Stimulated activated CD4-positive, alpha-beta T cell treated with anti-CD3 and anti-CD28 coated beads, Interleukin-12 subunit alpha, Interleukin-12 subunit beta, amount 100 ng/mL, for 48 hours (primary cell): ENCODE measurements at places on chromosomes 2 and 18.
A peak's percentile ranks its signal among the peaks of the same experiment; 100 is the strongest.

GRCh38 chr2:47388888-47389287 lies 14.1 kb upstream of the MSH2 start:
- DNase-seq: no peak

DNA sequence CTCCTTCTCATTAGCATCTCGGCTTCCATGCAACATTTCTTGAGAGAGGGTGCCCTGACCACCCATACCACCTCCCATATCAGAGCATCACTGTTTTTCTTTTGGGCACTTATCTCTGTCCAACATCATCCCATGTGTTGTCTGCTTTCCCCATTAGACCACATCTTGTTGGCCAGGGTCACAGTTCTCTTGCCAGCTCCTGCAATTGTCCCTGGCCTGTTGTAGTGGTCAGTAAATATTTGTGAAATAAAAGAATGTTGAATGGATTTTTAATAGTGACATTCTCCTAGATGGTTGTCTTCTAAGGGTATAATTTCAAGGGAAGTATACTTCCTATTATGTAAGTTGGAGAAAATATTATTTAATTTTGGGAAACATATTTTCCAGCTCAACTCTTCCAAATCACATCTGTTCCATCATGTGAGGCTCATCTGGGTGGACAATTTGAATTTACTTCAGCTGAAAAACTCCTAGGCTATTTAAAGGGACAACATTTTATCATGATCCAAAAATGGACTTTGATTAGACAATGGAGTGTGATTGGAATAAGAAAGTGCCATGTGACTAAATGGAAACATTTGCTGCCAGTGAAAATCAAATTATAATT lies 83.0 kb downstream of the MOGAT1 start:
- no peak for DNase-seq

DNA sequence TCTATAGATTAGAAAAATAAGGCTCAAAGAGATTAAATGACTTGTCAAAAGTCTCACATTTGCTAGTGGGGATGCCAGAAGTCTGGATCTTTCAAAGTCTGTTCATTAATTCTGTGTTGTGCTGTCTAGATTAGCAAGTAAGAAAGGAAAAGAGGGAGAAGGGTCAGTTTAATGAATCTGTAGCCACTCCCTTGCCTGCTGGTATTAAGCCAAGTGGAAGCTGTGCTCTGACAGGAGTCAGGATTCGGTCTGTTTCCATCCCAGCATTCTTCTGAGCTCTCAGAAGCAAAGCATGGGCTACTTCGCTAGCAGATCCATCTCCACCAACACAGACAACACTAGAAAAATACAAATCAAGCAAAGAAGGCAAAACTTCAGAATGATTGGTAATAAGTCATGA lies 98.5 kb downstream of the CERKL start:
- no peak for DNase-seq

DNA sequence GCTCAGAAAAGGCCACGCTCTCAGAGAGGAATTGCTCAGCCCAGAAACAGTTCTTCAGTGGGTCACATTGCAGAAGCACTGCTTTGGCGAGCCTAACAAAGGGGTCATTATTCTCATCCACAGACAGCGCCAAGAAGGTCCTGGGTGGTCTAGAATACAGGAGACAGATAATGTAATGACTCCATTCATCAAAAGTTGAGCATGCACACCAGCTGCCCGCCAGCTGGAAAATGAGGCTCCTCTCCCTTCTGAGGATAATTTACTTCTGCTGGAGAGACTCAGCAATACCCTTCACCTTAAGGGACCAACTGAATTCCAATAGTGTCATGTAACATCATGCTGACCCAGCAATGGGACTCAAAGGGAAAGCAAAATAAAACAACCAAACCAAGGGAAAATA lies 79.9 kb downstream of the TRIB2 start:
- DNase-seq: no peak

- DNase-seq: no peak
Measured at GRCh38 chr2:234496055-234496834, 636 bp downstream of the ARL4C start.

DNA sequence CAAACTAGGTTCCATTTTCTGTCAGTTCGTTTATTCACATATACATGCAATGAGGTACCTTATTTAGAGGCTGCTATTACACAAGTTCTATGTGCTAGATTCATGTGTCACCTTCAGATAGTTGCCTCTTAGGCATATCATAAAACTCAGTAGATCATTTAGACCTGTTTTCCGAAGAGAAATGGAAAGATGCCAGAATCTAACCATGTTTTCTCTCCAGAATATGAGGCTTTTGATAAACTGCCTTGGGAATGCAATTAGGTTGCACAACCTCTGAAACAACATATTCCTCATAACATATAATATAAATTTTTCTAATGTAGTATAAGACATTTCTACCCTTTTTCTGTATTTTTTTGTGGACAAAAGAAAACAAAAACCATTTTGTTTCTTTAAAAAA lies 108.1 kb downstream of the PRPF40A start:
- no peak for DNase-seq

DNA sequence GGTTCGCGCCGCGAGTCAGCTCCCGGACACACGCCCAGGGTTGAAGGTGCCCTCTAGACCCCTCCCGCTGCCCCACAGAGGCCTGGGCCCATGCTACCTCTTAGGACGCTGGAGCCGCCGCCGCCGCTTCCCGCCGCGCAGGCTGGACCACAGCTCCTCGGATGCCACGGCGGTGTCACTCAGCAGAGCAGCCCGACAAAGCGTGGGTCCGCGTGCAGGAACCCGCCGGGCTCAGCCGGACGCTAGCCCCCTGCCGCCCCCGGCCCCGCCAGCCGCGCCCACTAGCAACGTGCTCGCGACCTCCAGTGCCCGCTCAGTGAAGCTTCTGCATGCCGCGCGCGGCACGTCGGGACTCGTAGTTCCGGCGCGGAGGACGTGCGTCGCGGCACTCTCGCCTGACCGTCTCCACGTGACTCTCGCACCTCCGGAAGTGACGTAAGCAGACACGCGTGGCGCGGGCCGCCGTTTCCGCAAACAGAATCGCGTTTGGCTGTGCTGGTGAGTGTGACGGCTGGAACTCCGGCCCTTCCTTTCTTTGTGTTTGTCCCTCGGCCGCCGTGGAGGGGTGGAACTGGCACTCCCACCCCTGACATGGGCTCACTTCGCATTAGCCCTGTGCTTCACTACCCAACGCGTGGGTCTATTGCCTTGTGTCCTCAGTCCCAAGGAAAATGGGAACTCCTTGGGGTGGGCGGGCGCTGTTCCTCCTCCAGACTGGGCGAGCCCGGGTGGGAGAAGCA lies at the start of the genes FAM210A and RNMT:
Gene FAM210A, minus strand, starts transcription at position 327 of the 740 bp plus-strand sequence. CDS start 44,481 bp downstream, outside the sequence.
Gene RNMT, plus strand, starts transcription at position 442 of the 740 bp plus-strand sequence. CDS start 4,845 bp downstream, outside the sequence.
- peak; percentile 90 for DNase-seq

GRCh38 chr2:181517685-181518301 lies 60.6 kb downstream of the ITGA4 start:
- DNase-seq: no peak

GRCh38 chr2:158464426-158465281 lies 7.9 kb downstream of the PKP4 start:
- no peak for DNase-seq
